Activated naive CD8-positive, alpha-beta T cell treated with anti-CD3 and anti-CD28 coated beads, Interleukin-2, amount 10 ng/mL, durations not matched to agents 7 days and 5 days (primary cell): ENCODE measurements at places on chromosomes 7 and 10.

- no peaks in the 10 kb centered on the region for H3K4me1 ChIP-seq
- H3K27me3 ChIP-seq: no peaks in the 10 kb centered on the region
- no peaks in the 10 kb centered on the region for H3K36me3 ChIP-seq
Observed at GRCh38 chr7:48350515-48350914, 179.3 kb downstream of the ABCA13 start.

DNA sequence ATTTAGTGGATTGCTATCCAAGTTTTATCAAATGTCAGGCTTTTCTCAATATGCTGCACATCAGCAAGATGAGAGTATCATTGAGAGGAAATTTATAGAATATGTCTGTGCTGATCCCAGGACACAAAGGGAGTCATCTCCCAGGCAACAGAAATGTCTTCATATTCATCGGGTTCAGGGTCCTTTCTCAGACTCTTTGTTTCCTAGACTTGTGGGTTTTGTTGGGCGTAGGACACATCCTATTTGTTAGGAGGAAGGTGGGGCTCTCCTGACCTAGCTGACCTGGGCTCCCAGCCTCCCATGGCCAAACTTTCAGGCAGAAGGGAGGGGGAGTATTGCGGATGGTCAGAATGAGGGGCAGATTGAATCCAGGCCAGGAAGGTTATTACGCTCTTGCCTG, 22.9 kb upstream of the NPS start:
- no peak overlapping the region for H3K27ac ChIP-seq
- no peak overlapping the region for H3K4me3 ChIP-seq
- no peak for DNase-seq
- no peaks in the 10 kb centered on the region for H3K36me3 ChIP-seq

- peaks cover 8% of the 10 kb centered on the region for H3K4me1 ChIP-seq
- H3K27me3 ChIP-seq: peaks cover 10% of the 10 kb centered on the region
- no peak for DNase-seq
- H3K36me3 ChIP-seq: no peaks in the 10 kb centered on the region
- no peak overlapping the region for H3K27ac ChIP-seq
Observed at GRCh38 chr7:99938296-99938695, 8.9 kb upstream of the GJC3 start.

DNA sequence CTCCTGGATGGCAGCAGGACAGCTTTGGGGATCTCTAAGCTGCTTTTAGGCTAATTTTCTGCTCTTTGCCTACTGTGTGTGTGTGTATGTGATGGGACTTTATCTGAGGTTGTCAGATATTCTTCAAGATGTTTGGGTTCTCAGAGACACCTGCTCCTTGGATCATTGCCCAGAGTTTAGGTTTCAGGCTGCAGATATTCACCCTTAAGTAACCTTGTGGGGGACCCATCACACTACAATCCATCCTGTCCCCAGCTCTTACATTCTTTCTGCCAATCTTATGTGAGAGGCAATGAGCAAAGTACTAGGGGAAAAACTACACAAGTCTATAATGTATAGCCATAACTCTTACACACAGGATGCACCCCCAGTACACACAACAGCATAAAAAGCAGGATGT, 263.0 kb upstream of the ZWINT start:
- no peak overlapping the region for H3K27ac ChIP-seq
- H3K4me3 ChIP-seq: no peak overlapping the region
- no peaks in the 10 kb centered on the region for H3K27me3 ChIP-seq
- H3K4me1 ChIP-seq: no peaks in the 10 kb centered on the region
- no peaks in the 10 kb centered on the region for H3K36me3 ChIP-seq

GRCh38 chr10:12656518-12657142, 307.3 kb downstream of the CAMK1D start:
- peaks cover 9% of the 10 kb centered on the region for H3K4me1 ChIP-seq
- no peak overlapping the region for H3K4me3 ChIP-seq
- H3K36me3 ChIP-seq: no peaks in the 10 kb centered on the region
- no peaks in the 10 kb centered on the region for H3K27me3 ChIP-seq
- DNase-seq: no peak

GRCh38 chr7:2662273-2663120, 25.5 kb upstream of the AMZ1 start:
- no peaks in the 10 kb centered on the region for H3K4me1 ChIP-seq
- H3K4me3 ChIP-seq: no peak overlapping the region
- H3K36me3 ChIP-seq: no peaks in the 10 kb centered on the region
- no peak overlapping the region for H3K27ac ChIP-seq
- peaks cover 5% of the 10 kb centered on the region for H3K27me3 ChIP-seq
- DNase-seq: no peak

- H3K36me3 ChIP-seq: no peaks in the 10 kb centered on the region
- peak; percentile 48 for DNase-seq
- peaks cover 7% of the 10 kb centered on the region for H3K4me1 ChIP-seq
- H3K27me3 ChIP-seq: peaks cover 55% of the 10 kb centered on the region
- peak overlapping the region; percentile 72 for H3K4me3 ChIP-seq
Observed at GRCh38 chr10:103854686-103855391, 537 bp downstream of the SH3PXD2A start.

GRCh38 chr7:48305661-48306060, 134.4 kb downstream of the ABCA13 start:
- DNase-seq: no peak
- H3K27me3 ChIP-seq: no peaks in the 10 kb centered on the region
- H3K36me3 ChIP-seq: no peaks in the 10 kb centered on the region
- no peak overlapping the region for H3K27ac ChIP-seq
- H3K4me1 ChIP-seq: no peaks in the 10 kb centered on the region
- H3K4me3 ChIP-seq: no peak overlapping the region

GRCh38 chr7:111175908-111176441, 85.0 kb downstream of the LRRN3 start:
- peaks cover 7% of the 10 kb centered on the region for H3K4me1 ChIP-seq
- no peak overlapping the region for H3K4me3 ChIP-seq
- no peak for DNase-seq
- no peaks in the 10 kb centered on the region for H3K36me3 ChIP-seq
- H3K27ac ChIP-seq: no peak overlapping the region

DNA sequence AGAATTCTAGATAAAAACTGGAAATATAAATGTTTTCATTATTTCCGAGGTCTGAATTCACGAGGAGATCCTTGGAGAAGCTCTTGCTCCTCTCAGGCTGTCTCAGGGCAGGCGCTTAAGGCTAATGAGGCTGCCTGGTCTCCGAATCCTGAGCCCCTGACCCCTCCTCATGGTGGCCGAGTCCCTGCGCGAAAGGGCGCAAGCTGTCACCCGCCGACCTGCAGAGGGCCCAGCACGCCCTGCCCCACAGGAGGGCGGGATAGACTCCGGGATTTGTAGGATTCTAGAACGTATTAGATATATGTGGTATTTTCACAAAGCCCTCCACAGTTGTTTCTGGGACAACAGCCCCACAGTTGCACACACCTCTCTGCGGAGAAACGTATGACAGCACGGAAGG, 284.1 kb downstream of the ABCA13 start:
- H3K36me3 ChIP-seq: no peaks in the 10 kb centered on the region
- H3K4me1 ChIP-seq: no peaks in the 10 kb centered on the region
- H3K27ac ChIP-seq: no peak overlapping the region
- H3K27me3 ChIP-seq: peaks cover 3% of the 10 kb centered on the region

- peaks cover 21% of the 10 kb centered on the region for H3K27me3 ChIP-seq
- no peak overlapping the region for H3K4me3 ChIP-seq
- no peak overlapping the region for H3K27ac ChIP-seq
- H3K4me1 ChIP-seq: peaks cover 9% of the 10 kb centered on the region
Observed at GRCh38 chr7:116842371-116842770, 20.0 kb upstream of the CAPZA2 start.

- DNase-seq: no peak
- no peaks in the 10 kb centered on the region for H3K4me1 ChIP-seq
- no peak overlapping the region for H3K27ac ChIP-seq
- H3K4me3 ChIP-seq: no peak overlapping the region
Observed at GRCh38 chr7:106134241-106134640, 22.1 kb upstream of the SYPL1 start.

GRCh38 chr10:130485958-130486895, 350.0 kb downstream of the GLRX3 start:
- H3K27ac ChIP-seq: no peak overlapping the region
- DNase-seq: no peak
- no peaks in the 10 kb centered on the region for H3K27me3 ChIP-seq

- H3K27me3 ChIP-seq: no peaks in the 10 kb centered on the region
- DNase-seq: no peak
- no peak overlapping the region for H3K27ac ChIP-seq
- no peaks in the 10 kb centered on the region for H3K4me1 ChIP-seq
- peaks cover 17% of the 10 kb centered on the region for H3K36me3 ChIP-seq
Observed at GRCh38 chr7:99042957-99043356, 101.0 kb downstream of the SMURF1 start.

- H3K27me3 ChIP-seq: peaks cover 19% of the 10 kb centered on the region
- DNase-seq: no peak
- no peak overlapping the region for H3K27ac ChIP-seq
- no peak overlapping the region for H3K4me3 ChIP-seq
Observed at GRCh38 chr7:120926943-120927346, 23.6 kb upstream of the ING3 start.

GRCh38 chr7:130063036-130063435, 7.3 kb upstream of the KLHDC10 start:
- H3K27ac ChIP-seq: no peak overlapping the region
- H3K36me3 ChIP-seq: no peaks in the 10 kb centered on the region
- H3K27me3 ChIP-seq: peaks cover 2% of the 10 kb centered on the region
- peaks cover 5% of the 10 kb centered on the region for H3K4me1 ChIP-seq
- peak; percentile 74 for DNase-seq

DNA sequence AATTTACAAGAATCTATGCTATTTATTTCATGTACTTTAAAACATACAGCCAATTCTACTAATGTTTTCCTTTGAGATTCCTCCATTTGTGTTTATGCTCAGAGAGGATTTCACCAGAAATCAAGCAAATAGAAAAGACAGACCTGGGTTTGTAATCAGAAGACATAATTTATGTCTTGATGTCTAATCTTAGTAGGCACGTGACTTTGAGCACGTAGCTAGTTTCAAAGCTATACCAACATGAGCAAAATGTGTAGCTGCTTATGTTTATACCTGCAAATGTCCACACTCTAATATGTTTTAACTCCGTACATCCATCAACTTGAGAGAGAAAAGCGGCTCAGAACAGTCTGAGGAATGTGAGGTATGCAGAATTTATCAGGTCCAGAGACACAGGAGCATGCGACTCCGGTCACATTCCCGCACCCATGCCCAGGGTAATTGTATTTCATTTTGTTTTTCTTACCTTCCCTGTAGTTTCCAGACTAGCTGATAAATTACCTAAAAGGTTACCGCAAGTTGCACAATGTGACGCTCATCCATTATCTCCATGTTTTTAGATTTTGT, 40.0 kb downstream of the SVOPL start:
- no peak for DNase-seq
- H3K36me3 ChIP-seq: no peaks in the 10 kb centered on the region
- H3K4me3 ChIP-seq: no peak overlapping the region
- H3K27me3 ChIP-seq: peaks cover 16% of the 10 kb centered on the region
- H3K27ac ChIP-seq: no peak overlapping the region
- peaks cover 2% of the 10 kb centered on the region for H3K4me1 ChIP-seq

GRCh38 chr10:108384378-108384777, 1219.9 kb upstream of the SORCS1 start:
- no peak for DNase-seq
- H3K4me1 ChIP-seq: no peaks in the 10 kb centered on the region
- no peak overlapping the region for H3K27ac ChIP-seq
- H3K36me3 ChIP-seq: no peaks in the 10 kb centered on the region
- H3K4me3 ChIP-seq: no peak overlapping the region
- no peaks in the 10 kb centered on the region for H3K27me3 ChIP-seq

GRCh38 chr10:95264227-95265051, 26.4 kb downstream of the PDLIM1 start:
- no peak overlapping the region for H3K27ac ChIP-seq
- H3K27me3 ChIP-seq: peaks cover 17% of the 10 kb centered on the region
- no peaks in the 10 kb centered on the region for H3K36me3 ChIP-seq
- no peak for DNase-seq
- no peaks in the 10 kb centered on the region for H3K4me1 ChIP-seq

DNA sequence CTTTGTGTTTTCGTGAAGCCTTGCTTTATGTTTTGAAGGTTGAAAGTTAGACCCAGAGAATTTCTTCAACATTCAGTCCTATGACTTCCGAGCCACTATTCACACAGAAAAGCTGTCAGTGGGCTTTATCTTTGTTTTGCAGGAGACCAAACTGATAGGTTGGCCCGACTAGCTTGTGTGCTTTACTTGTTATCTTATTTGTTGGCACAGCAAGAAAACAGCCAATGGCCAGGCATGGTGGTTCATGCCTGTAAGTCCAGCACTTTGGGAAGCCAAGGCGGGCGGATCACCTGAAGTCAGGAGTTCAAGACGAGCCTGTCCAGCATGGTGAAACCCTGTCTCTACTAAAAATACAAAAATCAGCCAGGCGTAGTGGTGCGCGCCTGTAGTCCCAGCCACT, 16.0 kb upstream of the GDI2 start:
- H3K4me1 ChIP-seq: no peaks in the 10 kb centered on the region
- no peak overlapping the region for H3K27ac ChIP-seq
- no peak for DNase-seq
- no peaks in the 10 kb centered on the region for H3K36me3 ChIP-seq
- H3K27me3 ChIP-seq: peaks cover 3% of the 10 kb centered on the region
- no peak overlapping the region for H3K4me3 ChIP-seq

- no peak overlapping the region for H3K27ac ChIP-seq
- H3K4me3 ChIP-seq: no peak overlapping the region
- peaks cover 3% of the 10 kb centered on the region for H3K27me3 ChIP-seq
- DNase-seq: no peak
- no peaks in the 10 kb centered on the region for H3K36me3 ChIP-seq
Observed at GRCh38 chr10:90587081-90587491, 270.8 kb downstream of the HTR7 start.

DNA sequence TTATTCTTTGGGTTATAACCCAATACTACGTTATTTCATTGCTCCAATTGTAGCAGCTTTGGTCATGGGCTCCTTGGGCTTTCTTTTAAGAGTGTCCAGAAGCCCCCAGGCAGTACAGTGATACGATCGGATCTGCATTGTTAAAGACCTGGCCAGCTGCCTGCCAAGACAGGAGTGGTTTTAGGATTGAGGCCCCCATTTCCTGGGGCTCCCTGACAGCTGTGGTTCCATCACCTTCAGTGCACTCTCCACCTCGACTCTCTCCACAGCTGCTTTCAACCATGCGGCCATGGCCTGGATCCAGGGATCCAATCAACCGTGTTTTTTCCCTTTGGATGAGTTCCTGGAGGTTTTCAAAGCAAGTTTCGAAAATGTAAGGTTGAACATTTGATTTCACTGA, 123.4 kb upstream of the BTBD16 start:
- H3K36me3 ChIP-seq: no peaks in the 10 kb centered on the region
- no peak for DNase-seq
- peaks cover 6% of the 10 kb centered on the region for H3K27me3 ChIP-seq
- no peak overlapping the region for H3K27ac ChIP-seq
- H3K4me3 ChIP-seq: no peak overlapping the region

- H3K36me3 ChIP-seq: no peaks in the 10 kb centered on the region
- no peak overlapping the region for H3K4me3 ChIP-seq
- no peak for DNase-seq
- H3K4me1 ChIP-seq: no peaks in the 10 kb centered on the region
- no peak overlapping the region for H3K27ac ChIP-seq
Observed at GRCh38 chr7:110522061-110522760, 568.7 kb upstream of the LRRN3 start.

- peak; percentile 65 for DNase-seq
- peaks cover 43% of the 10 kb centered on the region for H3K4me1 ChIP-seq
- H3K4me3 ChIP-seq: peak overlapping the region; percentile 85
- H3K27me3 ChIP-seq: no peaks in the 10 kb centered on the region
- H3K27ac ChIP-seq: peak overlapping the region; percentile 90
Observed at GRCh38 chr10:119651514-119652360, 557 bp downstream of the BAG3 start.

GRCh38 chr10:63573068-63573697, 52.0 kb downstream of the REEP3 start:
- peaks cover 24% of the 10 kb centered on the region for H3K36me3 ChIP-seq
- DNase-seq: no peak
- no peaks in the 10 kb centered on the region for H3K27me3 ChIP-seq
- H3K4me3 ChIP-seq: no peak overlapping the region
- peaks cover 12% of the 10 kb centered on the region for H3K4me1 ChIP-seq
